ENCODE measurements at places on chromosomes 12 and 14. TPM values are rescaled to one million over a fixed set of nuclear protein-coding genes. Genes with fewer than 3 reads are reported as not detected.

GRCh38 chr12:9319842-9320173 lies 111.6 kb upstream of the PZP start:
- H3K27me3 ChIP-seq, result no peaks in the 10 kb centered on the region
- DNase-seq, result no peak
- H3K4me1 ChIP-seq, result no peaks in the 10 kb centered on the region
- no peak overlapping the region for H3K27ac ChIP-seq

- no peaks in the 10 kb centered on the region for H3K36me3 ChIP-seq
- H3K27ac ChIP-seq, result no peak overlapping the region
- no peak for DNase-seq
- no peaks in the 10 kb centered on the region for H3K27me3 ChIP-seq
- no peaks in the 10 kb centered on the region for H3K4me1 ChIP-seq
Observed at GRCh38 chr12:108778053-108778452, 46.7 kb upstream of the CORO1C start.

DNA sequence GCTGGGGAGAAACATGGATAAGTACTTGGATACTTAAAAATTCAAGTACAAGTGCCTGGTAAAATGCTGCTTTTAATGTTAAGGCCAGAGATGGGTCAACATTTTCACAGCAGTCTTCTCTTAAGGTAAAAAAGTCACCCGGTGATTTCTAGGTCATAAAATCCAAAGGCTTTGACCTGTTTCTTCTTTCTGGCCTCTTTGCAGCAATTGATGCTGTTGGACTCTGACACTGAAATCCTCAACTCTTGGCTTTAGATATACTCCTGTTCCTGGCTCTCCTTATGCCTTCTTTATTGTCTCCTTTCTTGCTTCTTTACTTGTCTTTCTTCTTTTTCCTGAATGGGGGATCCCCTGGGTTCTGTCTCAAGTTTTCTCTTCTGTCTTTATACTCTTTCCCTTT lies 189.2 kb downstream of the SSPN start:
- H3K27me3 ChIP-seq, result no peaks in the 10 kb centered on the region
- H3K4me1 ChIP-seq, result no peaks in the 10 kb centered on the region
- no peak for DNase-seq
- peaks cover 11% of the 10 kb centered on the region for H3K36me3 ChIP-seq

GRCh38 chr14:101117543-101117942 lies 214.0 kb upstream of the RTL1 start:
- DNase-seq, result no peak
- H3K27ac ChIP-seq, result no peak overlapping the region
- no peaks in the 10 kb centered on the region for H3K36me3 ChIP-seq
- no peak overlapping the region for H3K4me3 ChIP-seq
- H3K27me3 ChIP-seq, result no peaks in the 10 kb centered on the region

- no peaks in the 10 kb centered on the region for H3K36me3 ChIP-seq
- DNase-seq, result no peak
- no peak overlapping the region for H3K27ac ChIP-seq
Observed at GRCh38 chr14:102571043-102571442, 21.4 kb upstream of the RCOR1 start.

GRCh38 chr12:121451961-121452339 lies 52.0 kb downstream of the RNF34 start:
- H3K27ac ChIP-seq, result no peak overlapping the region
- H3K4me3 ChIP-seq, result no peak overlapping the region
- DNase-seq, result no peak
- no peaks in the 10 kb centered on the region for H3K4me1 ChIP-seq
- H3K27me3 ChIP-seq, result no peaks in the 10 kb centered on the region

DNA sequence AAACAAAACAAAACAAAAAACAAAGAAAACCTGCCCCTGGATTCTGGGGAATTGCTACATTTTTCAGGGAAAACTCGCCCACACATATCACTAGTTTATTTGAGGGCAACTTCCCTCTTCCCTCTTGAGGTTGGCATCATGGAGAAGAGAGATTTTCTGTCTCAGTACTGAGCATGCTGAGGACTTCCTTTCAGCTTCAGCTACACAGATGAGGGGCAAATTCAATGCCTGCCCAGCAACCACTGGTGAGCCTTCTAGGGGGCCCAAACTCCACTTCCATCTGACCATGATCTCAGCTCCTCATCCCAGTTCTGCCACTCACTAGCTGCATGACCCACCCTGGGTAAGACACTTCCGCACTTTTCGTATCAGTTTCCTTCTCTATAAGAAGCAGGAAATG lies 63.1 kb upstream of the SCN8A start:
- H3K36me3 ChIP-seq, result no peaks in the 10 kb centered on the region
- H3K4me1 ChIP-seq, result peaks cover 5% of the 10 kb centered on the region
- H3K27me3 ChIP-seq, result no peaks in the 10 kb centered on the region

GRCh38 chr12:122840580-122841513 lies 5.6 kb downstream of the HIP1R start:
- no peak overlapping the region for H3K27ac ChIP-seq
- no peaks in the 10 kb centered on the region for H3K36me3 ChIP-seq
- peaks cover 16% of the 10 kb centered on the region for H3K4me1 ChIP-seq
- peaks cover 28% of the 10 kb centered on the region for H3K27me3 ChIP-seq
- H3K4me3 ChIP-seq, result no peak overlapping the region

- peaks cover 4% of the 10 kb centered on the region for H3K4me1 ChIP-seq
- peak; percentile 83 for DNase-seq
- no peak overlapping the region for H3K4me3 ChIP-seq
Observed at GRCh38 chr12:55797068-55797467, 20.5 kb downstream of the SARNP start.

- peak; percentile 13 for DNase-seq
- no peak overlapping the region for H3K4me3 ChIP-seq
- H3K36me3 ChIP-seq, result no peaks in the 10 kb centered on the region
- H3K4me1 ChIP-seq, result peaks cover 19% of the 10 kb centered on the region
- H3K27ac ChIP-seq, result peak overlapping the region; percentile 65
Observed at GRCh38 chr14:68924186-68925158, 54.6 kb downstream of the ACTN1 start.

Gene APOF
- not detected for total RNA-seq

Gene CEBPE
- total RNA-seq, result not detected

Gene TAS2R8
- not detected for total RNA-seq

Gene CPM
- total RNA-seq, result 5.8 TPM

Gene GARIN6
- total RNA-seq, result not detected
